RCC 7860 (cell line): ENCODE measurements at places on chromosomes 4 and X.

DNA sequence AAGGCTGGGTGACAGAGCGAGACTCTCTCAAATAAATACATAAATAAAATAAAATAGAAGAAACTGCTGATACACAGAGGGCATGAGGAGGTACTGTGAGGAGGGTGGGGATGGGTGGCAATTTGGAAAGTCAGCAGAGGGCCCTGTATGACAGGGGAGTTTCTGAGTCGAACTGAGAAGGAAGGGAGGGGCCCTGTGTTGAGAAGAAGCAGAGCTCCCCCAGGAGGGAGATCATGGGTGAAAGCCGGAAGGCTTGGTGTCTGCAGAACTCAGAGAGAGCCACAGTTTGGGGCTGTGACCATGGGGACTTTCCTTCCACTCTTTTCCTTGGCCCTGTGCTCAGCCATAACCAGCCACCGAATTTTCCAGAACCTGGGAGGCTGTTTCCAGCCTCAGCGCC lies 24.8 kb upstream of the AFAP1 start:
- no peak for DNase-seq

DNA sequence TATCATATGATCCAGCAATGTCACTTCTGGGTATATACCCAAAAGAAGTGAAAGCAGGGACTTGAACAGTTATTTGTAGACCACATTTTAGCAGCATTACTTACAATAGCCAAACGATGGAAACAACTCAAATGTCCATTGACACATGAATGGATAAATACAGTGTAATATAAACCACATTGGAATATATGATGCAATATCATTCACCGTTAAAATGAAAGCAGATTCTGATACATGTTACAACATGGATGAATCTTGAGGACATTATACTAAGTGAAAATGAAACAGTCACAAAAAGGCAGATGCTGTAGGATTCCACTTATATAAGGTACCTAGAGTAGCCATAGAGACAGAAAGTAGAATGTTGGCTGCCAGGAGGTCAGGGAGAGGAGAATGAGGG lies 130.5 kb upstream of the SMAD1 start:
- DNase-seq, result no peak

- DNase-seq, result no peak
Observed at GRCh38 chr4:159542296-159542695, 439.4 kb downstream of the RAPGEF2 start.

DNA sequence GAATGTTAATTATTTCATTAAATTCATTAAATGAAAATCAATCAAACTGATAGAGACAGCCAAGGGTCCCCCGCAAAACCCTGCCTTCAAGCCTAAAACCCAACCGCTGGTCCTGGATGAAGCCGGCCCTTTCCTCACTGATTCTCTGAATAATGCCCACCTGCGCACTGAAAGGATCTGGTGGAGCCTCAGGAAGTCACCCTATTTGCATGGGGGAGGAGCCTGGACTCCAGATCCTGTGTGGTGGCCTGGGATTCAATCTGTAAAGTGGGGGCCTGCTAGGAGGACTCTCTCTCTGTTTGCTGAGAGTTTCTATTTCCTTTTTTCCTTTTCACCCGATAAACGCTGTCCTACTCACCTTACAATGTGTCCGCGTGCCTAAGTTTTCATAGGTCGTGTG lies 97.9 kb upstream of the ADAMTS3 start:
- DNase-seq, result no peak

DNA sequence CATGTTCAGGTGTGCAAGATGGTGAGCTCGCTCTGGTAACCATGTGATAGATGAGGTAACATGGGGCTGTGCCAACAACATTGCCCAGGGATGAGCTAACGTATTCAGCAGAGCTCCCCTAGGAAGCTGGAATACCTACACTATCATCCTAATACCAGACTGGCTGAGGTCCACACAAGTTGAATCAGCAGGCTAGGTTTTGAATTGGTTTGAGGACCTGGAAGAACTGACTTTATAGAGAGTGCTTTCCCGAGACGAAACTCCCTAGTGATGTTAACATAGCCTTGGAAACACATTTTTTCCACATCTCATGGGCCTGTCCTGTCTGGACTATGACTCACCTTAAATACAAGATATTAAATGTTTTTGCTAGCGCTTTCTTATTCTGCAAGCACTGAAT lies 56.7 kb downstream of the IGFBP7 start:
- peak; percentile 73 for DNase-seq

- no peak for DNase-seq
Observed at GRCh38 chr4:123987408-123987807, 590.8 kb downstream of the SPRY1 start.
